ENCODE measurements at places on chromosomes 7 and 10.
A peak's percentile ranks its signal among the peaks of the same experiment; 100 is the strongest.

DNA sequence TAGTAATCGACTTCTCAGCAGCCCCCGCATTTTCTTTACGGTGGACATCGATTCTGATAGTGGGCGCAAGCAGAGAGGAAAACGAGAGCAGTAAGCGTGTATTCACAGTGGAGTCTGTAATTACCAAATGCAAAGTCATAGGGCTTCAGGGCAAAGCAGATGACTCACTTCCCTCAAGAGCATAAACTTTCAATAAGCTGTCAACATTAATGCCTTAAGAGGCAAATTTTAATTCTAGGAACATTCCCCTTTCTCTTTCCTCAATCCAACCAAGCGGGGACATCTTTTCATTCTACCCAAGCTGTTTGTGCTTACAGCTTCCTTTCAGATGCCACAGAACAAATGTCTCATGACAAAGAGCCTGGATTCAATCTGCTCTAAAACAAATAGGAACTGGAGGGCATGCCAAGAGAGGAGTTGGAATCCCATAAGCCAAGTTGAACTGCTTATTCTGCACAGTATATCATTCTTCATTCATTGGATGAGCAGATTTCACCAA is 48.6 kb downstream of the MALSU1 start:
- no peak for DNase-seq

DNA sequence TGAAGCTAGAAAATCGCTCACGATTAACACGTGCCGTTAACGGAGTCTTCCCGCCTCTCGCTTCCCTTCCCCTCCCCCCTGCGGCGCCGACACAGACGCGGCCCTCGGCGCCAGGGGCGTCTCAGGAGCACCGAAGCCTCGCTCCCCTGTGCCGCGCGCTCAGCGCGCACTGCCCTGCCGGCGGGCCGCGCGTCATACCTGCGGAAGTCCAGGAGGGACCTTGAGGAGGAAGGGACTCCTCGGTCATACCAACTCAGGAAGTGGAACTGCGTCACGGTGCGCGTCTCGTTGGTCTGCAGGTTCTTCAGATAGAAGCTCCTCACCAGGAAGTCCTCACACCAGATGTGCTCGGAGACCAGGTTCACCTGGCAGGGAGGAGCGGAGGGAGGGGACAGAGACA is 239.6 kb downstream of the DNAJB6 start:
- DNase-seq = no peak

GRCh38 chr7:105462765-105463420 is 59.2 kb downstream of the PUS7 start:
- no peak for DNase-seq

GRCh38 chr7:47492716-47493325 is 89.1 kb downstream of the TNS3 start:
- DNase-seq = no peak

DNA sequence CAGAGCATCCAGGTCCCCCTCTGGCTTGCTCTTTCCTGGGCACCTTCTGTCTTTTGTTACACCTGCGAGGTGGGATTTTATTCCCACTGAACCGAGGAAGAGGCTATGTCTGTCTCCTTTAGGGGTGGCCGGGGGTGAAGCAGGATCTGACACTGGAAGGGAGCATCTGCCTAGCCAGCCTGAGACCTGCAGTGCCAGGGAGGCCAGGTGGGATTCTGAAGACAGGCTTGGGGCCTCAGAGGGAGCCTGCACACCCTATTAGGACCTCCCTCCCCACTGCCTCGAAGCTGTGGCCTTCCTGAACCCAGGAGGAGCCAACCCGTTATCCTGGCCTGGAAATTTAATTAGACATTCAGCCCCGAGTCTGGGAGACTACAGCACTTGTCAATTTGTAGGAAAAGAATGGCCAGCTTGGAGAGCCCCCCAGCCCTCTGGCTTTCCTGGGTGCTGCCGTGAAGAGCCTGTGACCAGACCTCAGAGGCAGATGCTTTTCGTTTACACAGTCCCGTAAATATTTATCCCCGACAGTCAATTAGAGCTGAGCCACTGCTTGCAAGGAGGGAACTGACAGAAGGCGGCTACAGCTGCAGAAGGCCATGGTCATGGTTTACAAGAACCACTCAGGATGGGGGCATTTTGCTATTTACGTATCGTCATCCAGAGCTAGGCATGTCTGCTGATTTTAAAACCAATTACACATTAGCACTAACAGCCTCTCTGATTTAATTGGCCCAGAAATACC is 19.7 kb downstream of the CHAT start:
- DNase-seq = peak; percentile 28

DNA sequence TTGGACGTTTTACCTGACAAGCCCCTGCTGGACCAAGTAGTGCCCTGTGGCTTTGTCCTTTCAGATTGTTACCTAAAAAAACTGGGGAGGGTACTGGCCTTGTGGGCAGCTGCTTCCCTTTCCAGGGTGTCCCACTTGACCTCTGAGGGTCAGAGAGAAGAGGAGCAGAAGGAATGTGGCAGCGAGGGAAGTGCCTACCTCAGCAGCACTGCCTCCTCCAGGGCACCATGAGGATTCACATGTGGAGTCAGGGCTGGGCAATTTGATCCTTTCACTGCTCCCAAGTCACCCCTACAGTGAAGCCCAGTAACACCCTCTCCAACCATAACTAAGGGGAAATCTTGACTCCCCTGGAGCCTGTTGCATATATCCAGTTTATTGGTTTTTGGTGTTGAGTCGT is 64.6 kb downstream of the ITGB1 start:
- DNase-seq = peak; percentile 84

DNA sequence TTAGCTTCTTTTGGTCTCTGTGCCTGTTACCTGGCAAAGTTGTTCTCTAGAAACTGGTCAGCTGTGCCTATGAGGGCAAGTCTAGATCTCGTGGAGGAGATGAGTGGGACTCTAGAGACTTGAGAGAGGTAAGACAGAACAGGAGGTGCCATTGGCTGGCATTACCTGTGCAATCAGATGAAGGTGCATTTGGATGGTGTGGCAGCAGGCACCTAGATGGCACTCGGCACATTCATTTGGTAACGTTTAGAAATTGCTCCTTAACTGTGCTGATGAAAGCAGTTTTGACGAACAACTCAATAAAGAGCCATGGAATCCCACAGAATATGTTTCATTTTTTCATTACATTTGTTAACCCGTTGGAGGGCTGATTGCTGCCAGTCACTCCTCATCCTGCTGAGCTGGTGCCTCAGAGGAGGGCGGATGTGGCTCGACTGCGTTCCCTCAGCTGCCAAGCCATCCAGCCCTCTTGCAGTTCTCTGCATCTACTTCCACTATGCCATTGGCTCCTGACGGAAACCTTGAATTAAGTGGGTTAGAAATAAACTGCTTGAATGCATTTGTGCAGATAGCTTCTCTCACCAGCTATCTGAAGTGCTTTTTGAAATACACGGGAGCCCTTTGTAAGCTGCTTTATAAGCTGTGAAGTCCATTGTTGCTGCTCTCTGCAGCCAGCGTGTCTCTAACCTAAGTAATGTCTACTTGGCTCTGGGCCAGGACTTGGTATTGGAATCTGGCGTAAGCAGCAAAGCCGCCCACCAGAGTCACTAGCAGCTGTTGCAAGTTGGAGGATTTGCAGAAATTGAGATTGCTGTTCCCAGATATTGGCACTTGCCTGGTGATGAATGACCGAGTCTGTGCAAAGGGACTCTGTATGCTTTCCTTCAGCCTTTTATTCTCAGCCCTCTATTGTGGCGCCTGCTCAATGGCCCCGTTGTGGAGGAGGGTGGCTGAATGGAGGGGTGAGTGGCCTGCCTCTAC is 87.4 kb downstream of the LRRC4 start:
- no peak for DNase-seq

GRCh38 chr10:43888586-43888985 is 239.9 kb upstream of the ZNF32 start:
- no peak for DNase-seq

DNA sequence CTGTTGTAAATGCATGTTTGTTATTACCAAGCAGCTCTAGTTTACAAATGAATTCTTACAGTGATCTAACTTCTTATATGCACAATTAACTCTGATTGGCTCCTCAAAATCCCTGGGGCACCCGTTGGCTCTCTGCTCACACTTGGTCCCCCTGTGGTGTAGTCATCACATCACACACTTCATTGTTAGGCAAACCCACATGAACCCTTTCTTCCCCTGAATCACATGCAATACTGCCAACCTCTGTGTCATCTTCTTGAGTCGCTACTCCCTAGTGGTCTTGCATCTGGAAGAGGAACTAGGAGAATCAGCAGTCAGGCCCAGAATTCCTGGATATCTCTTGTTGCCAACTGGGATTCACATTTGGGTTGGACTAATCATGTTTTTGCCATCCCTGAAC is 73.1 kb downstream of the CD36 start:
- no peak for DNase-seq

GRCh38 chr7:135993950-135994349 is 16.8 kb upstream of the MTPN start:
- DNase-seq = no peak

GRCh38 chr7:27835376-27835775 is 95.4 kb downstream of the TAX1BP1 start:
- DNase-seq = no peak

- DNase-seq = no peak
These were observed 194.8 kb upstream of the ZNF32 start for GRCh38 chr10:43843321-43844101.

DNA sequence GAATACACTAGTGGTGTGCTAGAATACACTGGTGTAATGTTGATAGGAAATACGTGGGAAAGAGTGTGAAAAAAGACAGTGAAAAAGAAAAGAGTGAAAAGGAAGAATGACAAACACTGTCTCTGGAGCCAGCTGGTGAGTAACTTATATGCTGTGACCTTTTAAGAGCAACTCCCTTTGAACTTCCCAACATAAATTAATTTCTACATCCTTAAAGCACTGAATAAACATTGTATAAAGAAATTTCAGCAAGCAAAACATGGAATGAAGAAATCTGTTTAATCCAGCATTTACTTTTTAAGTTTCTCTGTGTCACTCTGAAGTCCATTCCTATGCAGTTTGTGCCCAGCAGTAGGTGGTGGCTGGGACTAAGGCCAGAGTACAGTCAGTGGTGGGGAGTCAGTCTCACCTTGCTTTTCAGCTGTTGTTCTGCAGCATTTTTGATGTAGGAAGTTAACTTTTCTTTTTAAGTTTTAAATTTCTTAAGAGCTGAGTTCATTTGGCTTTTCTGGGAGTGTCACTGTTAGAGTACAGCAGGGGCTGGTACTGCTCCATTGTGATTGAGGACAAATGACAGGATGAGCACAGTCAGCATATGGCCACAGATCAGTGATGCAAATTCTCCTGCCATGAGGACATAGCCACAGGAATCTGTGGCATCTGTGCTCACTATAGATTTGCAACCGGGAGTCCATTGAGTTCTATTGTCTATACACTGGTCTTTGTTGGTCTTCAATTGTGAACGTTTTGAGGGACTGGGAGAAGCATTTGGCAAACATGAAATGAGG is 321.8 kb downstream of the ZNF248 start:
- no peak for DNase-seq

DNA sequence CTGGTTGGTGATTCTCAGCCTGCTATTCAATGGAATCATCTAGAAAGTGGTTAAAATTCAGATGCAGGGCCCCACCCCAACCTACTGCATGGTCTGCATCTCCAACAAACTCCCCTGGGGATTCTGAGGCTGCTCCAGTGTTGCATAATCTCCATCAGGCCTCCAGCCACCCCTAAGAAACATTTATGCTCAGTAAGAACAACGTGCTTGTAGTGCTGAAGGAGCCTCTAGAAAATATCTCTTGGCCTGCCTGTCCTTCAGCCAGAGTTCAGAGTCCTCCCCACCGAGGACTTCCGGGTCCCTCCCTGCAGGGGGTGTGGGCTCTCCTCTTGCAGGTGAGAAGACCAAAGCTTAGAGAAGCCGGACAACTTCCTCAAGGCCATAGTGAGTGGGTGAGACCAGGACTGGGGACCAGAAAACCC is 159.8 kb downstream of the SH3PXD2A start:
- no peak for DNase-seq

GRCh38 chr10:5291501-5292195 is 73.1 kb upstream of the UCN3 start:
- no peak for DNase-seq

DNA sequence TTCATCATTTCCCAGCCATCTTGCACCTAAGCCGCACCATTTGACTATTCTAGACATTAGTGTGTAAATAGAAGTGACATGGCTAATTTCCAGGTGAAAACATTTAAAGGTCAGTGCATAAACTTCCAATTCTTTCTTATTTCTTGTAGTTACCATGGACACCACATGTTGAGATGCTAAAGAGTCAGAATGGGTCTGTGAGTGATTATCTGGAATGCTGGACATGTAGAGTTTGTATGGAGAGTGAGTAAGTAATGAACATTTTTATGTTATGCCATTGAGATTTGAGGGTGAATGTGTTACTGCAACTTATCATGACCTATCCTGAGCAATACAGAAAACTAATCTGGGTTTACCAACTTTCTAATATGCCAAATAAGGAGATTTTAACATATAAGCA is 60.4 kb downstream of the MEOX2 start:
- DNase-seq = no peak

- no peak for DNase-seq
These were observed 124.8 kb downstream of the KIAA1217 start for GRCh38 chr10:24333736-24334135.

- DNase-seq = peak; percentile 90
These were observed 6.2 kb upstream of the ACTR3C start for GRCh38 chr7:150329331-150330120.

DNA sequence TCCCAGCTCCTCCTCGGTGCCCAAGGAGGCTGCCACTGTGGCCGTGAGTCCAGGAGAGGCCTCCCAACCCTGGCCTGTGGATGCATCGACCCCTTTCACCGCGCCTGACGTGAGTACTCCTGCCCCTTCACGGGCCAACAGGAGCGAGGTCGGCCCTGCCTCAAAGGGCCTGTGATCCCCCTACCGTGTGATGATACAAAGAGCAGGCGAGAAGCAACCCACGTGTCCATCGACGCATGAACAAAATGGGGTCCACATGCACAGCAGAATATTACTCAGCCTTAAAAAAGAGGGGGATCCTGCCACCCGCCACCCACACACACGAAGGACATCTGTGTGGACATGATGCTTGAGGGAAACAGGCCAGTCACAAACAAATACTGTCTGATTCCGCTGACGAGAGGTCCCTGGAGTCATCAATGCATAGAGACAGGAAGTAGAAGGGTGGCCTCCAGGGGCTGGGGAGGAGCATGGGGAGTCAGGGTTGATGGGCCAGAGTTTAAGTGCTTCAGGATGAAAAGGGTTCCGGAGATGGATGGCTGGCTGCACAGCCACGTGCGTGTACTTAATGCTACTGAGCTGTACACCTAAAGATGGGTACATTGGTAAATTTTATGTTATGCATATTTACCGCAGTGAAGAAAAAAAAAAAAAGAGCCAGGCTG is 151.9 kb downstream of the PRKAG2 start:
- no peak for DNase-seq

DNA sequence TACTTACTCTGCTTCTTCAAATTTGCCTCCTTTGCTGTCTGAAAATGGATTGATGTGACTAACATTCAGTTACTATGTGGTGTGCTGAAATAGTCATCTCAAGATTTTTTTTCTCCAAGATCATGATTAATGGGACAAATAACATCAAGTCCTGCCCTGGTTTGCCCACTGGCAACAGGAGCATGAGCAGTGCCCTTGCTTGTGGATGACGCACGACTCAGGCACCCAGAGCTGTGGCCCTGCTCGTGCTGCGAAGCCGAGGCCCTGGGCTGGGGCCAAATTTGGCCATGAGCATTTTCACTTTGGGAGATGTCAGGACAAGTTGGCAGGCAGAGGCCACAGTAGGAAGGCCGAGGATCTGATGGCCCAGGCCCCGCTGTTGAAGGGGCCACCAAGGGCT is 239.8 kb upstream of the IGFBP3 start:
- no peak for DNase-seq
